ENCODE measurements at places on chromosomes 5 and 9.
A peak's percentile ranks its signal among the peaks of the same experiment; 100 is the strongest.

DNA sequence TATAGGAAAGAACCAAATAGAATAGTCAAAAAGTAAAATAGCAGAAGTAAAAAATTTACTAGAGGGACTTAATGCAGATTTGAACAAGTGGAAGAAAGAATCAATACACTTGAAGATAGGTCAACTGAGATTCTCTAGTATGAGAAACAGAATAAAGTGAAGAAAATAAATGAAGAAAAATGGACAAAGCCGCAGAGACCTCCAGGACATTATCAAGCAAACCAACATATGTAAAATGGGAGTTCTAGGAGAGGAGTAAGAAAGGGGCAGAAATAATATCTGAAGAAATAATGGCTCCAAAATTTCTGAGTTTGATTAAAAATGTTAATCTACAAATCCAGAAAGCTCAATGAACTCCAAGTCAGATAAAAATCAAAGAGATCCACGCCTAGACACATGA is 70.0 kb upstream of the ZBTB43 start:
- DNase-seq: no peak

DNA sequence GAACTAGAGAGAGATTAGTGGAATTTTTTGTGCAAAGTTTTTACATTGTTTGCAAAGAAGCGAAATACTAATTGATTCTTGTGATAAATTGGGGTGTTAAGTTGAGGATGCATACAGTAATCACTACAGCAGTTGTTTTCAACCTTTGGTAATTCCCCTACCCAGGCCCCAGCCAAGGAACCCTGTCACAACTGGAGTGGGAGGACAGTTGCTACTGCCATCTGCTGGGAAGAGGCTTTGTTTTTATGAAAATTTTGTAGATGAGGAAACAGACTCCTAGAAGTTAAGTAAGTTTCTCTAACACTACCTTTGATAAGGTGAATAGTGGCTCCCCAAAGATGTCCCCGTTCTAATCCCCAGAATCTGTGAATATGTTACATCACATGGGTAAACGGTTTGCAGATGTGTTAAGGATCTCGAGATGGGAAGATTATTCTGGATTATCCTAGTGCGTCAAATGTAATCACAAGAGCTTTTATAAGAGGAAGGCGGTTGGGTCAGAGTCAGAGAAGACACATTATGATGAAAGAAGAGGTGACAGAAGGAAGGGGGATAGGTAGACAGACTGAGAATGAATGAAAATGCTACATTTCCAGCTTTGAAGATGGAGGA is 34.0 kb upstream of the PPP1R2B start:
- no peak for DNase-seq

GRCh38 chr5:109563739-109564138 is 126.0 kb upstream of the MAN2A1 start:
- no peak for DNase-seq

DNA sequence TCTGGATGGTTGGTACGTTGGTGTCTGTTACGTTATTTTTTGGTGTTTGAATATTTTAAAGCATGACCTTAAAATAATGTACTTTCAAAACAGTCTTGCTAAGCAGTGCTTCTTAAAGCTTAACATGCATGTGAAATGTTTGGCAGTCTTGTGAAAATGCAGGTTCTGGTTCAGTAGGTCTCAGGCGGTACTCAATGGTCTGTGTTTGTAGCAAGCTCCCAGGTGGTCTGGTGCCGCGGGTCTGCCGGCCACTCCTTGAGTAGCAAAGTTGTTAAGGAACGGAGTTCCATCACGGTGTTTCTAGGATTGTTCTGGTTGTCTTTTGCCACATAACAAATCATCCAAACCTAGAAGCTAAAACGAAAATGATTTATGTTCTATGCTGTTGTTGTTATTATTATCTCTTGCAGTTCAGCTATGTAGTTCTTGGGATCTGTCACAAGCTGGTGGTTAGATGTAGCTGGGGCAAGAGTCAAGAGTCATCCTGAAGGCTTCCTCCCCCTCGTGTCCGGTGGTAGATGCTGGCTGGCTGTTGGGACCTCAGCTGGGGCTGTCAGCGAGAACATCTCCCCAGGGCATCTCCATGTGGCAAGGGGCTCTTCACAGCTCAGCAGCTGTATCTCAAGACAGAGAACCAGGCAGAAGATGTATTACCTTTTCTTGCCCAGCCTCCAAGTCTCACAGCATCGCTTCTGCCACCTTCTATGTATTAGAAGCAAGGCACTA is 186.8 kb downstream of the PALM2AKAP2 start:
- no peak for DNase-seq

GRCh38 chr5:65050826-65051498 is 282.2 kb downstream of the CWC27 start:
- no peak for DNase-seq

DNA sequence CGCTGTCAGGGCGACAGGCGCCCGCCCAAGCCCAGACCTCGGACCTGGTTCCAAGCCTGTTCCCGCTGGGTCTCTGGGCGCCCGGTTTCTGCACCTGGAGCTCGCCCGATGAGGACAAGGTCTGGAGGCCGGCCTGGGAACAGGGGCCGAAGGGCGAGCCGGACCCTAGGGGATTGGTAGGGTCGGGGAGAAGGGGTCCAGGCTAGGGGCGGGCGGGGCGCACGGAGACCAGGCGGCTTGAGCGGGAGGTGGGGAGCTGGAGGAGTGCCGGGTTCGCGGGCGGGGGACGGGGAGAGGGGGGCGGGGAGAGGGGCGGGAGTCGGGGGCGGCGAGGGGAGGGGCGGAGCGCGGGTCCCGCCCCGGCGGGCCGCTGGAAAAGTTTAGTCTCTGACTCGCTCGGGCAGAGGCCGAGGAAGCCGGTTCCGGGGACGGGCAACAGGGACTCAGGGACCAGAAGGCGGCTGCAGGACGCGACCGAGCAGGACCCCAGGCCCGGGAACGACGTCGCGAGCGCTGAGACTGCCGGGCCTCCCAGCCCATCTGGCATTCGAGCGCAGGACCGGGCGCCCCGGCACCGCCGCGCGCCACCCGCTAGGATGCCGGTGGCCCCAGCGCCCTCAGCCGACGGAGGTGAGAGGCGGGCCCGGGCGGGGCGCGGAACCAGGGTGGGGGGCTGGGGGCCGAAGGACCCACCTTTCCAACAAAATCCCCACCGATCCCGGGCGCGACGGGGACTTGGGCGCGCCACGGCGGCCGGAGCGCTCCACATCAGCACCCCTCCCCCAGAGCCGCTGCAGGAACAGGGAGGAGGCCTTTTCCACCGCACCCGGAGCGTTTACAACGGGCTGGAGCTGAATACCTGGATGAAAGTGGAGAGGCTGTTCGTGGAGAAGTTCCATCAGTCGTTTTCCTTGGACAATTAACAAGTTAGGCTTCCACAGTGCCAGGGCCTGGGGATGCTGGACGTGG is at the start of gene S1PR3:
Gene S1PR3, plus strand, starts transcription at position 403 of the 969 bp plus-strand sequence. CDS start 9,733 bp downstream, outside the sequence.
- no peak for DNase-seq

GRCh38 chr5:91162534-91163381 is 220.4 kb downstream of the ARRDC3 start:
- peak; percentile 11 for DNase-seq

- DNase-seq: no peak
Observed at GRCh38 chr5:103249068-103249467, 9.5 kb upstream of the MACIR start.

GRCh38 chr9:123642291-123643278 is 286.6 kb downstream of the CRB2 start:
- DNase-seq: no peak

- DNase-seq: no peak
Observed at GRCh38 chr9:95491543-95492320, 25.0 kb downstream of the PTCH1 start.

- no peak for DNase-seq
Observed at GRCh38 chr9:76181020-76181641, 213.1 kb downstream of the RFK start.

GRCh38 chr5:146103594-146103993 is 1.8 kb downstream of the PLAC8L1 start:
- DNase-seq: no peak

DNA sequence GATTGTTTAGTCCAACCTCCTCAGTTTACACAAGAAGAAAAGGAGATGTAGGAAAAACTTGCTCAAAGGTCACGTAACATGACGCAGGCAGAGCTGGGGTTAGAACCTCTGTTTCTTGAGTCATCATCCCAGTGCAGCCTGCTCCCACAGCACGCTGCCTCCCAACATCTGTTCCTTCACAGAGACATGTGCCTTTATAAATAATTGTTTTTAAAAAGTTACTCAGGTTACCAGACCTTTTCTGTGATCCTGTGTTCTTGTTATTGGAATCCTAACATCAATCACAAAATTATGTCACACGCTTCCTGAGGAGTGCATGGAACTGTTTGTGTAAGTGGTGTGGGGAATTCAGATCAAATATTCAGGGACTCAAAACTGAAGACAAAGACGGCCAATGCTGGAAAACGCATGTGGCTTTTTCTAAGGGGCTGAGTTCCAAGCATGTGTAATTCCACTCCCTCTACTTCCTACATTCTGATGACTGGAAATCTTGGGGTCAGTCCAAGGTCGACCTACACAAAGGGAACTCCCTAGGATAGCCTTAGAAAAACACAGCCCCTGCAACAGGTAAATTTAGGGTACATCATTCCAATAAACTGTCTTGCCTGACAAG is 184.3 kb downstream of the TSSK1B start:
- no peak for DNase-seq

DNA sequence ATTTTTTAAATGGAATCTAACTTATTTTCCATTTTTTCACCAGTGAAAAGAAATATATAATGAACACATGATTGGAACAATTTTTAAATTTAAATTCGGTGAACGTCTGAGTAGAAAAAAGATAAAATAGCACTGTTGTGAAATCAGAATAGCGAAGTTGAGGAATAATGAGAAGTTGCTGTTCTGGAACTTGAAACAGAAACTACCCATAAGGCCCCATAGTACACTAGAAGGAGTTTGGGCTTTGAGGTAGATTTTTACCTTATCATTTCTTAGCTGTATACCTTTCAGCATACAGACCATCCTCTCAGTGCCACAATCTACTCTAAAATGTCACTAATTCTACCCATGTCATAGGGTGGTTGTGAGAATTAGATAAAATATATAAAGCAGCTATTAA is 35.1 kb downstream of the TDRD7 start:
- DNase-seq: no peak

- no peak for DNase-seq
Observed at GRCh38 chr5:56527174-56527573, 288.2 kb upstream of the MAP3K1 start.

DNA sequence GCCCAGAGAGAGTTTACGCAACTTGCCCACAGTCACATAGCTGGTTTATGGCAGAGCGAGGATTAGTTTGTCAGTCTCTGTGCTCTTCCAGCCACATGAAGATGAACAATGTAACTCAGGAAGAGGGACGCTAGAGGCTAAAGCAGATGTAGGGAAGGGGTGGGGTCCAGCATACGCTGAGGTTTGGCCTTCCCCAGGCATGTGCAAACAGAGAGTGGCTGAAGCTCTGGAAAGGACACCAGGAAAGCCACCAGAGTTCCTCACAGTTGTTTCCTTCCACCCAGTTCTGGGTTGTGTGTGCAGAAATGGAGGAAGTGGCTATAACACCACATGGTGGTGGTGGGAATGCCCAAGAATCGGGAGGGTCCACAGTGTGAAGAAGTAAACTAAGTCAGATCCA is 60.0 kb downstream of the SNX18 start:
- no peak for DNase-seq

DNA sequence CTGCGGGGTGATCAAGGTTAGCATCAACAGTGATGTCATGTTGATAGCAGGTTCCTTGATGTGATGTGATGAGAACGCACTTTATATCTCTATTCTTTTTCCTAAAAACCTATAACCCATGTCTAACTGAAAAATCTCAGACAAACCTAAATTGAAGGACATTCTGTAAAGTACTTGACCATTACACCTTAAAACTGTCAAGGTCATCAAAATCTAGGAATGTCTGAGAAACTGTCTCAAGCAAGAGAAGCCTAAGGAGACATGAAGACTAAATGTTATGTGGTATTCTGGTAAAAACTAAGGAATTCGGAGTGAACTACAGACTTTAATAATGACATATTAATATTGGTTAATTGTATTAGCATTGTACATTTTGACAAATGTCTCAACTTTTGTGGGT is 170.0 kb downstream of the AOPEP start:
- no peak for DNase-seq

DNA sequence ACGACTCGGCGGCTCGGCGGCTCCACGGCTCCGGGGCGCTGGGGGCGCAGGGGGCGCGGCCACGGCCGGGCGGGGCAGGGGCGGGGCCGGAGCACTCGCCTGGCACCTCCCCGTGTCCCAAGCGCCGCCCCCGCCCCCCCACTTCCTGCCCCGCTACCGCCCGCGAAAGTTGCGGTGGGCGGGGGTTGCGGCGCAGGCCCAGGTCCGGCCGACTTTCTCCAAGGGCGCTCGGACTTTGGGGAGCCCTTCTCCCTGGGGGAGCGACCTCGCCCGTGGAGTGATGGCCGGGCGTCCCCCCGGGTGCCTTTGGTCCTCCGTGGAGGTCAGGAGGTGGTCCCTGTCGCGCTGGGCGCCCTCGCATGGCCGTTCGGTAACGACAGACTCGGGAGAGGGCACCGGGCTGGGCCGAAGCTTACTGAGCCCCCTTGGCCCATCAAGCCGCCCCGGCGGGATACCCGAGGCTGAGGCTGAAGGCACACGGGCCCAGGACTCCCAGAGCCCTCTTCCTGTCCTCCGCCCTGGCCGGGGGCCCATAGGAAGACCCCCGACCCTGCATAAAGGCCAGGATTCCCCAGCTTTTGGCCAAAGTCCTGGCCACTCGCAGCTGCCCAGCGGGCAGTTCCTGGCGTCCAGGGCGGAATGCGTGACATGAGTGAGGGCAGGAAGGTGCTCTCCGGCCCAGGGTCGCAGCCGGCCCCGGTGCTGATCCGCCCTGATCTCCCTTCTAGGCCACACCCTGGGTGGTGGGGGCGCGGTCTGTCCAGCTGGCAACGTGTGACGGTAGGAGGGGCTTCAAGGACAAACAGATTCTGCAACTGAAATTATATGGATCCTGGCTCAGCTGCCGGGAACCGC is 883 bp upstream of the VAV2 start:
- DNase-seq: peak; percentile 71

DNA sequence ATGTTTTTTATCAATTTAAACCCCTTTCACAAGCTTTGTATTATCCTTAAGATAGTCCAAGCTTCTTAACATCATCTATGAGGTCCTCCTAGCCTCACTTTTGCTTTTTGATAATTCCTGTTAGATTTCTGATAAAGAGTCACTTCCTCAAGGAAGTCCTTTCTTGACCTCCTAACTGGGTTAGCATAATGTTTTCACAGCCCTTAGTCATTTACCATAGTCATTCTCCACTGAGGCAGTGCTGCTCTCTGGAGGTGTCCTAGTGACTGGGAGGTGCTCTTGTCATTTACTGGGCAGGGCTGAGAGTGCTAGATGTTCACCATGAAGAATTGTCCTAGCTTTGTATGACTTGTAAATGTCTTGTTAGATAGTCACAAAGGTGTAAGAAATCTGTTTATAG is 26.4 kb downstream of the TNPO1 start:
- no peak for DNase-seq

DNA sequence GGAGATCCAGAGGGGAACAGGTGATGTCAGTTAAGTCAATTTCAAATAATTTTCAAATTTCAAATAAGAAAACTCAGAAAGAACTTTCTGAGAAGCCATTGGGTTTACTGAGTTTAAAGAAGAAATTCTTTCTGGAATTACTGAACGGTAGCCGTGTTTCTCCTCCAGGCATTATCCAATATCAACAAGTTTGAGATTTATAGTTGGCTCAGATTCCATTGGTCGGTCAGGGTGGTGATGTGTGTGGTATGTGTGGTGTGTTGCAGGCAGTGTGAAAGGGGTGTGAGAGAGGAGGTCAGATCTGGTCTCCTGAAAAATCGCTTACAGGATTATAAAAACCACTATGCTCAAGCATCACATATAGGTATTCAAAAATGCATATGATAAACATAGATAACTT is 60.1 kb downstream of the PDE4D start:
- DNase-seq: no peak

- DNase-seq: no peak
Observed at GRCh38 chr5:156328161-156328560, 1.2 kb downstream of the SGCD start.

- no peak for DNase-seq
Observed at GRCh38 chr5:64654561-64654938, 35.8 kb upstream of the SHISAL2B start.
